NCI-H2029 treated with DMSO at 0.1 percent for 48 hours (cell line): ENCODE measurements at places on chromosomes 7 and 10.
A peak's percentile ranks its signal among the peaks of the same experiment; 100 is the strongest.

GRCh38 chr10:103067484-103067883 is 125.6 kb downstream of the NT5C2 start:
- no peak for DNase-seq

DNA sequence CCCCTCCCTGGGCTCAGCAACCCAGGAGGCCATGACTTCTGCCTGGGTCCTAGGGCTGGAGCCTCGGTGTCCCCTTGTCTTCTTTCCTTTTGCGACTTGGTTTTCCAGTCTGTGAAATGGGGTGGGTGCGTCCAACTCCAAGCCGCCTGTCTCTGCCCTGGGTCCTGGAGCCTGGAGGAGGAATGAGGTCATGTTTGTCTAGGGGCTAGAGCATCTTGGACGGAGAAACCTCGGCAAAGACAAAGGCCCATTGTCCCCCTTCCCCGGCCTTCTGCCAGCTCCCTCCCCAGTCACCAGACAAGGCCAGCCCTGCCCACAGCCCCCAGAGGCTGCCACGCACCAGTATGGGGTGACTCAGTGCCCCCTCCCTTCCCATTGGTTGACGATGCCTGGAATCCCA is 39.8 kb upstream of the ELN start:
- no peak for DNase-seq

DNA sequence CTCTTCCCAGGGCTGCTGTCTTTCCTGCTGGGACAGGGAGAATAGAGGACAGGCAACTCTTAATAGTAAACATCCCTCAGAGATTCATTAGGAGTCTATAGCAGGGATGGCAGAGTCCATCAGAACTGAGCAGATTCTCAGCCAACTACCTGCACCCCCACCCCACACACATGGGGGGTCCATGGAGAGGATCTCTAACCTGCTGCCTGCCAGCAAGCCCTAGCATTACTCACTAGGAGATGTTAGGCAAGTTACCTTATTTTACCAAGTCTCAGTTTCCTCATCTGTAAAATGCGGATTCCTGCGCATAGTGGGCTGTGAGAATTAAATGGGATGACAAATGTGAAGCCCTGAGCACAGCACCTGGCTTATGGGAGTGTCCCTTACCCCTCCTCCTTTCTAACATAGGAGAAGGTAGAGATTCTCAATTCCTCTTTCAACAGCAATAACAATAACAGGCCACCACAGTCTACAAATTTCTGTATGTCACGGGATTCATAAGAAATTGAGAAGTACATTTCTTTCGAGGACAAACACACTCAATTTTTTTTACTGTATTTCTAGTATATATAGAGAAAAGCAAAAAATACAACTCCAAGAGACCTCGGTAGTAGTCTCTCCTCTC is 23.8 kb upstream of the WDR11 start:
- DNase-seq: no peak

- no peak for DNase-seq
These were observed 11.1 kb downstream of the PRLHR start for GRCh38 chr10:118584181-118584954.

- peak; percentile 51 for DNase-seq
These were observed 494 bp downstream of the REPIN1 start for GRCh38 chr7:150368884-150369747.

DNA sequence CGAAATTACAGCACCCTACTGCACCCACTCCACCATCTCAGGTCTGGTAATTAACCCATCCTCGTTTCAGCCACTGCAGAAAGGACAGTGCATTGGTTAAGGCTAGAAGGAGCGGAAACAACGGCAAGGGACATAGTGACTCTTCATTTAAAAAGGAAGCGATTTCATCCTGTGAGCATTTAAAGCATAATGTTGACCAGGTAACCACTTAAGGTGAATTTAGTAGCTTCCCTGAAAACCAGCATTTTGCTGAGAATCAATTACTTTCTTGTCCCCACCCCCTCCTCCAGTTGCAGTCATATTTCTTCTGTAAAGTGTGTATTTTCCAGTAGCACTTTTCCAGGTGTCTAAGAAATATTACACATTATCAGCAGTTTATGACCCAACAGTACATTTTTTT is 821 bp upstream of the JAZF1 start:
- DNase-seq: no peak

DNA sequence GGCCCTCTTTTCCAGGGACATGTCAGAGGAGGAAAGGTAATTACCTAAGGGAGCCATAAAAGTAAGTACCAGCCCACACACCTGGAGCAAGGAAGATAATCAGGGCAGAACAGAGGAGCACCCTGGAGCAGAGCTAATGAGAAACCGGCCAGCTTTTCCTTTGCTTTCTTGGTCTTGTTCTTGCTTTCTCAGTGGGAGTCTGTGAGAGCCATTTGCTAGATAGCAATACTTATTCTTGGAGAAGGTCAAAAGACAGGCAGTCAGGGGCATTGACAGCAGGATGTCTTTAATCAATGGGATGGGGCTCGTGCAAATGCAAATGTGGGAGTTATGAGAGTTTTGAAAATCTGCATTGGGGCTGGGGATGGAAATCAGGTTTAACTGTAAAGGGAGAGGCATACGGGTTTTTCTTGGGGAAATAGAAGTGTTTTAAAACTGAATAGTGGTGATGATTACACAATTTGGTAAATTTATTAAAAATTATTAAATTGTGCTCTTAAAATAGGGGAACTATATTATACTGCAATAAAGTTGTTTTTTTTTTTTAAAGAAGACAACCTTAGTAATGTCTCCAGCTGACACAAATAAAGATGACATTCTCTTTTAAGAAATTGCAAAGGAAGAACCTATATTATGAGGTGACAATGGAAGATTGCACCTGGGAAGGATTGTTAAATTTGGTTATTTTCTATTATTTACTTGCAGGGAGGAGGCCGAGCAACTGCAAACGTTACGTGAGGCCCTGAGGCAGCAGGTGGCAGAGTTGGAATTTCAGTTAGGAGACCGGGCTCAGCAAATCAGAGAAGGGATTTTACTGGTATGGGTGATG is 35.6 kb upstream of the PPP1R17 start:
- DNase-seq: no peak

GRCh38 chr10:58516119-58516518 is 3.4 kb downstream of the BICC1 start:
- DNase-seq: no peak

- DNase-seq: no peak
These were observed 44.5 kb upstream of the AGR3 start for GRCh38 chr7:16926283-16926682.

DNA sequence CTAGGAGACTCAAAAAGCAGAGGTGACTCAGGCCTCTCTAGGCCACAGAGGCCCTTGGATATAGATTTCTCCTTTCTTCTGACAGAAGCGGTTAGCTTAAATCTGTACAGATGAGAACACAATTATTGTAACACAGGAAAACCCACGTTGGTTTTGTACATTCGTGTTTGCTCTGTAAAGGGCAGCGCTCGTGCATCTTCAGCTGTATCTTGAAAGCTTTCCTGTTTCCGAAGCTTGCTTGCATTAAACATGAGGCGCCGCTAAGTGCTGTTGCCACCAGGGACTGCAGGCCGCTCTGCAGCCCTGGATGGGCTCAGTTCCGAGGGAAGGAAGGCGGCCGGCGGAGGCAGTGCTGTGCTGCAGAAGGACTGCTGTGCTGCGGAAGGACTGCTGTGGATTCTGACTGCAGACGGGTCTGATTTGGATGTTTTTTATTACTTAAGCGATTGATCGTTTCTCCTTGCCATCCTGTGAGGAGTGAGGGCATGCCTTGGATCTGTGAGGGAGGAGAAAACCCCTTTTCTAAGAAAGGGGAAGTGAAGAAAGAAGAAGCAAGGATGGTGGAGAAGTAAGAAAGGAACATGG is 53.3 kb downstream of the FHIP2A start:
- DNase-seq: no peak

- DNase-seq: no peak
These were observed 54.3 kb downstream of the SPOCK2 start for GRCh38 chr10:72034040-72034499.

DNA sequence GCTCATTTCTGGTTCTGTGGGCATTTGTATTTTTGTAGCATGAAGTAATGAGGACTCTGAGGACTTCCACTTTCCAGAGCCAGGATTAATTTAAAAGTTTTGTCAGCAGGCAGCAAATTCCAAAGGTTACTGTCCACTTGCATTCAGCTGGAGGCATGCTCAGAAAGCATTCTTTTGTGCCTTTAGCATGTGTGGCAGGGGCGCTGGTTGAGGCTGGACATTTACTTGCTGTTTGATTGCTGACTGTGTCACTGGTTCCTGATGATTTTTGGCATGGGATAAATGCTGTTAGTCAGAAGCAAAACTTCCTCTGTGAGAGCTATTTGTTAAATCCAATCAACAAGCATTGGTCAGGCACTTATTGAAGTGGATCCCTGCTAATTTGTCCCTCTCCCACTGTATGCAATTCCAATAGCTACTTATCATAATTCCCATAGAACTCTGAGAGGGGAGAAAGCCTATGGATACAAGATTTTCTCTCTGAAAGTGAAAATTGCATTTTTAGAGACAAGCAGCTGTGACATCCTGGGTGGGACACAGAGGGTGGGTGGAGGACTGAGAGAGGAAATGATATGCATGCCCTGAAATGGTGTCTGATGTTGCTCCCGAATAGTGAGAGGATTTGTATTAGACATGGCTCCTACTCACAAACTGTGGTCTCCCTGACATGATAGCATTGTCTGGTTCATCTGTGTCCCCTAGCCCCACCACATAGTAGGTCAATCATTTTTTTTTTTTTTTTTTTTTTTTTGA is 161.2 kb upstream of the WDR11 start:
- no peak for DNase-seq

DNA sequence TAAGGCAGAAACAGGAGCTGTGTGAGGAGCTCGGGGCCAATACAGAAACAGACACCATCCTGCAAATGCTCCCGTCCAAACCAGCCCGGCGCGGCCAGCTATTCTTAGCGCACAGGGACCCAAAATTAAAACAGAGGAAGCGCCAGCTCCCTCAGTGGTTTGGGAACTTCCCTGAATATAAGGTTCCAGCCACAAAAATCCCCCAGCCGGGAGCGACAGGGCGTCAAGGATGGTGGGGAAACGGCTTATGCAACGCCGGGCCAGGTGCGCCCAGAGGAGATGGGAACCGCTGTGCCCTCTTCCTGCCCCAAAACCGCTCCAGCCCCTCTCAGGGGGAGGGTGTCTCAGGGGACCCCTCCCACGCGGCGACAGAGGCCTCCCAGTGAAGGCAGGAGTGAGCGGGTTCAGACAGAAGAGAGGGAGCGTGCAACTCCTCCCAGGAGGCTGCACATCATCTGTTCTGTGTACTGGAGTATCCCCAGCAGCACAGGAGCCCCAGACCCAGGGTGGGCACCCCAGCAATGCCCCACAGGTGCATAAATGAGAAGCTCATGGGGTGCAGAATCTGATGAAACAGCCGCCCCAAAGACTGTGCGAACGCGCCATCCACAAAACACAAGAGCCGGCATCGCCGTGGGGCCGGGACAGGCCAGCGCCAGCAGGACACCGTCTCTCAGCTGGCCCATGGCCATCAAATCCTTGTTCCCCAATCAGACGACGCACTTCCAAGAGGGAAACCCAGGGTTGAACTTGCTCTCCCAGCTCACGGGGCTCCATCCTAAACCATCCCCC is 73.9 kb upstream of the PDGFA start:
- DNase-seq: no peak

GRCh38 chr10:119133949-119134348 is 30.0 kb downstream of the DENND10 start:
- no peak for DNase-seq

- DNase-seq: no peak
These were observed 17.5 kb downstream of the ATP6V1F start for GRCh38 chr7:128879939-128880746.
